Stimulated activated effector memory CD8-positive, alpha-beta T cell treated with anti-CD3 and anti-CD28 coated beads, Interleukin-12 subunit alpha, Interleukin-12 subunit beta, amount 100 ng/mL, for 72 hours (primary cell): ENCODE measurements at places on chromosomes 16 and 17.

DNA sequence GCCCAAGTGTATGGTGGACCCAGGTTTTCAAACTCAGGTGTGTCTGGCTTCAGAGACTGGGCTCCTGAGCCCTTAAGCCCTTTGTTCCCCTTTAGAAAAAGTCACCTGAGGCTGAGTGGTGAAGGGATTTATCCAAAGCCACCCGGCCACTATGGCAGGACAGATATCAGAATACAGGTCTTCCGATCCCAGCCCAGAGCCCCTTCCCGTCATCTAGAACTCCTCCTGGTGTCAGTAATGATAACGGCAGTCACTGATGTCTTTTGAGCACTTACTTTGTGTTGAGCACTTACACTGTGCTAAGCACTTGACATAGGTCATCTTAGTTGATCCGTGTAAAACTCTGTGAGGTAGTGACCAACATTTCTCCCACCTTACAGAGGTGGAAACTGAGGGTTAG lies 16.6 kb downstream of the NOD2 start:
- DNase-seq, result no peak

- DNase-seq, result no peak
These were observed 30.7 kb downstream of the NPTX1 start for GRCh38 chr17:80445726-80446110.

DNA sequence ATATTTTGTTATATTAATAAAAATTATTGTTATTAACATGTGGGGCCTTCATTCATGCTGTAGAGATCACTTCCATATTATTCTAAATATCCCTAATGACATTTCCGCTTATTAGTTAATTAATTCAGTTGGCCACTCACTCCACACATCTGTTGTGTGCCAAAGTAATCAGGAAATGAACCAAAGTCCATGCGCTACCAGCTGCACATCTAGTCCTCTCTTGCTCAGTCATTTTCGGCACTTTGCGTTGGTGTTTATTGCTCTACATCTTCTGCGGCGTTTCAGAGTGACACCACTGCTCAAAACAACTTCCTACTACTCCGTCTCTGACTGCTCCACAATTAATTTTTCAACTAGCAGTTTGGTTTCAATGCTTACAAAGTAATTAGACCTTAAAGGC lies 101.4 kb upstream of the ZFHX3 start:
- no peak for DNase-seq

DNA sequence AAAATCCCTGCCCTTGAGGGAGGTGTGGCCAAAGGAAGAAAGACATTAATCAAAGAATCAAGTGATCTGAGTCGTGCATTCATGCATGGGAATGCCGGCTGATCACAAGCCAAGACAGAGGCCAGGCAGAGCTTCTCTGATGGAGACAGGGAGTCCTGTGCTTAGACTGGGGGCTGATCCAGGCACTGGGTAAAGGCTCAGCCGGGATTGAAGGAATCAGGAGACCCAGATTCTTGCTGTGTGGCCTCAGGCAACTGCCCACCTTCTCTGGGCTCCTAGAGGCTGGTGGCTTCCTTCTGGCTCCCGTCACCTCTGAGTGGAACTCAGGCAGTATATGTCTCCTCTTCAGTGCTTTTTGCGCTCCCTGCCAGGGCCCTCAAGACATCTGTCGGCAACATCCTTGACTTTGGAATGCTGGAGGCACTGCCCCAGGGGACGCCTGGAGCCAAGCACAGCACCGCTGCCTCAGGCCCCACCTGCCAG lies 17.7 kb downstream of the RAI1 start:
- no peak for DNase-seq

GRCh38 chr17:43169561-43170139 lies 1.4 kb upstream of the NBR1 start:
- peak; percentile 4 for DNase-seq

- DNase-seq, result no peak
These were observed 28.9 kb downstream of the WFDC1 start for GRCh38 chr16:84323606-84324005.

- DNase-seq, result no peak
These were observed 736 bp downstream of the SPATA20 start for GRCh38 chr17:50547736-50548083.

DNA sequence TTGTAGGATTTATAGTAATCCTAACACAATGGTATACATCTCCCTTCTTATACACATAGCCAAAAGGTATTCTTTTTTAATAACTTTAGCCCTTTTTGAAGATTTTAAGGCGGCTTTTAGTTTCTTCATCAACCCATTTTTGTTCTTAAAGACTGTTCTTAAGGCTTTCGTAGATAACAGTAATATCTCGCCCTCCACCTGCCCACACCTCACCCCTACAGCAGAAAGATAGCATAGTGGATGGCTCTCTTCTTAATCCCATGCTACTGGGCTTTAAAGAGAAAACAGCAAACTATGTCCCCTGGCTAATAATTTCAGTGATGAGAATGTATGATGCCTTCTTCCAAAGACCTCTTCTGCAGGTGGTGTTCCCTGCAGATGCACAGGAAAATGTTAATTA lies 8.6 kb downstream of the IGSF6 start:
- DNase-seq, result no peak

DNA sequence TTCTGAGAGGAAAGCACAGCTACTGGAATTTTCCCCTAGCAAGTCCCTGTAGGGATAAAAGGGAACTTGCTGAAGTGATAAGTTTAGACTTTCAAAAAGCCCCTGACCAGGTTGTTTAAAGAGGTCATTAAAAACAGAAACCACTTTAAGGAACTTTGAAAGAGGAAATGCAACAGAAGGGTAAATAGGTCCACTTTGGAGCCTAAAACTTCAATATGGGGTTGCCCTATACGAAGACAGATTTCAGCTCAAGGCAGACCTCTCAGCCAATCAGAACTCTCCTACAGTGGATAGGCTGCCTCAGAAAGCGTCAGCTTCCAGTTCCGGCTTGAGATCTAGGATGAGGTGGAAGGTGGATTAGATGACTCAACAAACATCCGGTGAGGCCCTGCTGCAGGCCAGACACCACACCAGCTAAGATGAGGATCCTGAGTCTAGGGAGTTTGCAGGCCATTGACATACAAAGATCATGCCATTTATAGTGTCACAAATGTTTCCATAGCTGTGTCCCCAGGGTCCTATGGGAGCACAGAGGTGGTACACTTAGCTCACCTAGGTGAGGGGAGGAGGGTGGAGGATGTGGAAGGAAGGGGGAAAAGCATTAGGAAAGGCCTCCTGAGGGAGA lies 7.9 kb upstream of the MFSD6L start:
- DNase-seq, result no peak

- no peak for DNase-seq
These were observed 288.9 kb upstream of the CDH11 start for GRCh38 chr16:65410801-65411200.

GRCh38 chr16:2757344-2757743 lies 4.9 kb downstream of the SRRM2 start:
- no peak for DNase-seq

DNA sequence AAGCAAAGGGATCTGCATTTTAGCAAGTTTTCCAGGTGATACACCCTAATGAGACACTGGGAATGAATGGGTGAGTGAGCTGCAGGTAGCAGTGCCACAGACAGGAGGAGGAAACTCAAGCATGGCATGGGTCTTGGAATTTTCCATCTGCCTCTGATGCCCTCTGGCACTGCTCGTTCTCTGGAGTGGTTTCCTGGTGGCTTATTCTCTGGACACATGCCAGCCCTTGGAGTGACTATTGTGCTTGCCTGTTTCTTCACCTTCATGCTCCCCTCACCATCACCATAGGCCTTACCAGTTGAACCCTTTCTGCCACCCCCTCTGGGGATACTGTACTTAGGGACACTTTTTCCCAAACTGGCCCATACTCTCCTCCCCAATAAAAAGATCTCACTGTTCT lies 1.6 kb downstream of the COASY start:
- no peak for DNase-seq

- no peak for DNase-seq
These were observed 14.7 kb downstream of the CA7 start for GRCh38 chr16:66858740-66859396.

GRCh38 chr16:87339086-87339723 lies 22.0 kb upstream of the C16orf95 start:
- DNase-seq, result no peak

DNA sequence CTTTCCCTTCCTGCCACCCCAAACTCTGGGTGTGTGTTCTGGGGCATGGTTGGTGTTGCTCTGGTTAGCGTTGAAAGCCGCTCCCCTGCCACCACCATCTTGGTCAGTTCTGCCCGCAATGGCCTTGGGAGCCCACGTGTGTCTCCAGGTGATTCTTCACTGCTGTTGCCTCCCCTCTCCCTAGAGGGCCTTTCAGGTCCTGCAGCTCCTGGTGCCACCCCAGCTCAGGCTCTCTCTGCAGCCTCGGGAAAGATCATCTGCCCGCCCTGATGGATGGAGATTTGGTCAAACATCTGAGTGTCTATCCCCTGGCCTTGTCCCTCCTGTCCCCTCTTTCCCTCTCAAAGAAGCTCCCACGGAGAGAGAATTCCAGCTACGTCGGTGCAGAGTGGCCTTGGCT lies 241.3 kb downstream of the RBFOX3 start:
- DNase-seq, result no peak

DNA sequence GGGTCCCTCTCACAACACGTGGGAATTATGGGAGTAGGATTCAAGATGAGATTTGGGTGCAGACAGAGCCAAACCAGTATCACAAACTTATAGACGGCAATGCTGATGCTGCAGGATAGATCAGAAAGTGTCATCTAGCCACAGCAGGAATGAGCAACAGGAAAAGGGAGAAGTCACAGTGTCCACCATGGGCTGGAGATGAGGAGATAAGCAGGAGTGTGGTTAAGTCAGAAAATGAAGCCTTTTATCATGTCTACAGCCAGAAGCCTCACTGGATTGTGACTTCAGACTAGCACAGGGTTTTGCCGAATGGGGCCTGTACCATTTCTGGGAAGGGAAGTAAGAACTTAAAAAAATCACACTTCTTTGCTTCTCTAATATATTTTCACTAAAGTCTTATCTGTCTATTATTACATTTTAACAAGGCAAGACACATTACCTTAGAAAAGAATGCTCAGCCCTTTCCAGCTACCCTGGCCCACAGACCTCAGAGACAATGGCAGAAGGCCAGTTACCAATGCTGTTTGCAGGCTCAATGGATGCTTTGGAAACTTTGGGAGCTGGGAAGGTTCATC lies 490.2 kb upstream of the SALL1 start:
- no peak for DNase-seq

GRCh38 chr16:57536306-57537193 lies at the start of gene CCDC102A:
Gene CCDC102A, minus strand, starts transcription at chr16:57536571. Its CDS starts 7,394 bp downstream, at chr16:57529177.
- DNase-seq, result peak; percentile 42

DNA sequence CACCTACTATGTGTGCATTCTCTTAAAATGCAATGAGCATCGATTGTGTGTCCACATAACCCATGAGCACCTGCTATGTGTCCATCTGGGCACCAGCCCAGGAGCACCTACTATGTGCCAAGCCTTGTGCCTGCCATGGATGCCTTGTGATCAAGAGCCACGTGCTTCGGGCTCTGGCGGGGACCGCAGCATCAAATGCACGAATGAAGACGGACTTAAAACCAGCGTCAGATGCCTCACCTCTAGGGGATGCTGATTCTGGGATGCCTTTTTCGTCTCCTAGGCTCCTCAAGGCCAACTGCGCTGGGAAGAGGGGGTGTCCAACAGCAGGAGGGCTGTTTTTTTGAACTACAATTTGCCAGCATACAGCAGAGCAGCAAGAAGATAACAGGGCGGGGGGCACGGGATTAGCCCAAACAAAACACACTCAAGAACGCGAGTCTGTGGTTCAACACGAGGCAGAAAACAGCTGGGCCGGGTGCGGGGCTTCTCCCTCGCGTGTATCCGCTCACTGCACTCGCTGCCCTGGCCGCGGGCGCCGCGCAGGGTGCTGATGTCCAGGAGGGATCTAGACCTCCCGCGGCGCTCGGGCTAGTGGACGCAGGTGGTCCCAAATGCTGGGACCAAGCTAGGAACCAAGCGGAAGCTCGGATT lies 1.2 kb upstream of the GLIS2 start:
- no peak for DNase-seq

- no peak for DNase-seq
These were observed 7.7 kb upstream of the CEP295NL start for GRCh38 chr17:78910497-78911284.

GRCh38 chr17:71071837-71072236 lies 902.5 kb downstream of the KCNJ2 start:
- no peak for DNase-seq

DNA sequence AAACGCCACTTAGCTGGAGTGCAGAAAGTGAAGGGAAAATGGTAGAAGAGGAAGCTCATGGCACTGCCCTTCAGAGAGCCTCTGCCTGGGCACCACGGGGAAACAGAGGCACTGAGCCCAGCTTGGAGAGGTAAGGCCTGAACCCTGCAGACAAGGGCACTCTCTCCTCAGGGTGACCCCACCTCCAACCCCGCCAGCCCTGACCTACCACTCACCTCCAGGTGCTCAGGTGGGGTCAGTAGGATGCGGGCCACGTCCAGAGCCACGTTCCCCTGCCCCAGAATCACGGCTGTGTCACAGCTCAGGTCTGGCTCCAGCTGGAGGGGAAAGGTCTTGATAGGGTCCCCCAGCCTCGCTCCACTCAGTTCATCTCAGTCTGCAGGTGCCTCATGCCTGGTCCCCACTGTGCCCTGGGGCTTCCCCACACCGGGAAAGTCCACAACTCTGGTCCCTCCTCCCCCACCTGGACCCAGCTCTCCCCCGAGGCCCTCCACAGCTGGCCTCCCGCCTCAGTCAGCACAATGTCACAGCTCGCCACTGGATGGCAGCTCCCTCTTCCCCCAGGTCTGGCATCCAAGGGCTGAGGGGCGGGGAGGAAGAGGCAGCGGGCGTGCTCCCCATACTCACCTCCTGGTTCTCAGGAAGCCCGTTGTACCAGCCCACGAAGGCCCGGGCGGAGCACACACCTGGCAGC lies 6.0 kb upstream of the GRIN2C start:
- no peak for DNase-seq

- no peak for DNase-seq
These were observed 17.0 kb upstream of the RFFL start for GRCh38 chr17:35080536-35080935.

DNA sequence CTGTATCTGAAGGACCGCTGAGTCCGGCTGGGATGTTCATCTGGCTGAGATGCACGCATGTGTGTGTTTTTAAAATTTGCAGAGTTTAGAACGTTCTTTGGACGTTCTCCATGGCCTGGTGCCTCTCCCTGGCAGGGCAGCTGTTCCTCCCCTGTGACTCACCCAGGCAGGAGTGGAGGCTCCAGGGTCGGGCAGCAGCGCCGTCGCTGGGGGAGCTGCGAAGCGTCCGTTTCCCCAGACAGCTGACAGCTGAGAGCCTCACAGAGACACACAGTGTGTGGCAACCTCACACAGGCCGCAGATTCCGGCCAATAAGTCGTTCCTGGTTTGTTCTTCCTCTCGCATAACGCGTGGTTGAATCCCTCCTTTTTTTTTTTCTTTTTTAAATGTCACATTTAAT lies 80.6 kb downstream of the OR1D5 start:
- no peak for DNase-seq

DNA sequence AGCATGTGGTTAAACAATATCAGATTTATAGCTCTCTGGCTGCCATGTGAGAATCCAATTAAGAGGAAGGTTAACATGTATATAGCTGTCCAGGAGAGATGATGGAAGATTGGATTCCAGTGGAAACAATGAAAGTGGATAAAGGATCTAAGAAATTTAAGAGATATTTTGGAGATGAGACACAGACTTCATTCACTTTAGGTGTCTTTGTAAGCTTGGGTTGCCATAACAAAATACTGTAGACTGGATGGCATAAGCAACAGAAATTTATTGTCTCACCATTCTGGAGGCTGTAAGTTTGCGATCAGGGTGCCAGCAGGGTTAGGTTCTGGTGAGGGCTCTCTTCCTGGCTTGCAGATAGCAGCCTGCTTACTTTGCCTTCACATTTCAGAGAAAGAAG lies 155.9 kb upstream of the MYOCD start:
- DNase-seq, result no peak
